ENCODE measurements at places on chromosomes 2 and 18.
A peak's percentile ranks its signal among the peaks of the same experiment; 100 is the strongest.

- no peak for DNase-seq
Measured at GRCh38 chr18:28175930-28176697, 816 bp downstream of the CDH2 start.

DNA sequence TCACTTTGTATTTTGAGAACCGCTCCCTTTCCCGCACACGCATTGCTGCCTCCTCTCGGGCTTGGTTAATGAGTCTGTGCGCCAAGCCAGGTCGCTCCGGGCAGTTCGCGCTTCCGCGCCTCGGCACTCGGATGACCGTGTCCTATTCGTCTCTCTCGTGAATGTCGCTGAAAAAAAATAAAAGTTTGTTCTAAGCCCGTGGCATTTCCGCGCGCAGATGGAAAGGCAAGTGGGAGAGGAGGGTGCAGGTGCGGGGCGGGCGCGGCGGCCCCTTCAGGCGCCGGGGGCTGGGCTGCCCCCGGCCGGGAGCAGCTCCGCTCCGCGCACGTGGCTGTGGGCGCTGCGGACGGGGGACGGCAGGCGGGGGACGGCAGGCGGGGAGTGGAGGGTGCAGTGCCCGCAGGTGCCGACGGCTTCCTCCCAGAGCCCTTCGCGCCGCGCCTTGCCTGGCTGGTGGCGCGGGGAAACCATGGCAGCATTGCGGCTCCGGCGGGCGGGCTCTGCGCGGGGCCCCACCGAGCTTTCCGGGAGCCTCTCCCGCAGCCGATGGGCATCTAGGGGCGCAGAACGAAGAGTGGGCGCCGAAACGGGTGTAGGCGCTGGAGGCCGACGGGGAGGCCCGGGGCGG is 159.6 kb upstream of the SIX2 start:
- no peak for DNase-seq

- no peak for DNase-seq
Measured at GRCh38 chr18:7830468-7830867, 263.4 kb downstream of the PTPRM start.

DNA sequence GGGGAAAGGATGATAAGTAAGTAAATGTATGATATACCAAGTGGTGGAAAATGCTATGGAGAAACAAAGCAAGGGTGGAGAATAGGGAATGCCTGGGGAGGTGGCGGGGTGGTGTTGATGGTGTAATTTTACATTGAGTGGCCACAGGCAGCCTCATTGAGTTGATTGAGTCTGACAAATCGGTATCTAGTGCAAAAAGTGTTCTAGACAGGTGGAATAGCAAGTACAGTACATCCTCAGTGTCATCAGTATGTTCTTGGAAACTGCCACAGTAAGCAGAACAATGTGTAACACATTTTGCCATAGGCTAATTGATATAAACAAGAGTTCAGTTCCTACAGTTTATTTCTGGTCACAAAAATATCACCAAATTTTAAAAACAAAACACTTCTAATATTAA is 46.4 kb downstream of the UGP2 start:
- no peak for DNase-seq

- no peak for DNase-seq
Measured at GRCh38 chr2:37985333-37985732, 60.2 kb downstream of the RMDN2 start.

DNA sequence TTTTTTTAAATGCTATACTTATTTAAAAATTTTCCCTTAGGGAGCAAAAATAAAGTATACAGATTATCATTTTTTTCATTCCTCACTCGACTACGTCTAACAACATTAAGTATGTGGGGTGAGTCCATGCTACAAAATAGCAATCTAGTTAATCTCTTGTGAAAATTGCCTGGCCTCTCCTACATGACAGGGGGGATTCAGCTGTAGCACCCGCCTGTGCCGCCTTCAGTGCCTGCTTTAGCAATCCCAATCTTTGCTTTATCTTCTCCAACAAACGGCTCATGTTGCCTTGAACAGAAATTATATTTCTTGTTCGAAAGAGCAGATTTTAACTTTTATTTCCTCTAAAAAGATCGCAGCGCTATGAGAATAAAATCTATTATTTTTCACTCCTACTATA is 2.4 kb upstream of the SOX11 start:
- no peak for DNase-seq

DNA sequence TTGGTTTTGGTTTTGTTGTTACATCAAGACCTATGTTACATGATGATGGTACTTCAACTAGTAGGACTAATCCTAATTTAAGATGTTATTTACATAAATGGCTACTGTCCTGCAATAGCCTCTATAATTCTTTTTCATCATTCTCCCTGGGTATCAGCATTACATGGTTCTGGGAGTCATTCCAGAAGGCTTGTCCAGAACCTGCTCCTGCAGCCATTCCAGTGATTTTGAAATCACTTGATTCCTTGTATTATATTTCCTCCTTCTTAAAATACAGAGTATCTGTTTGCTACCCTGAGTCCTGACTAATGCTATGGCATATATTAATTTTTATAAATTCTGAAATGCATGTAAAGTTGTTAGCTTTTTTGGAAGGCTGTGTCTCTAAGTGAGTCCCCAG is 400.5 kb upstream of the MEIS1 start:
- DNase-seq: no peak

DNA sequence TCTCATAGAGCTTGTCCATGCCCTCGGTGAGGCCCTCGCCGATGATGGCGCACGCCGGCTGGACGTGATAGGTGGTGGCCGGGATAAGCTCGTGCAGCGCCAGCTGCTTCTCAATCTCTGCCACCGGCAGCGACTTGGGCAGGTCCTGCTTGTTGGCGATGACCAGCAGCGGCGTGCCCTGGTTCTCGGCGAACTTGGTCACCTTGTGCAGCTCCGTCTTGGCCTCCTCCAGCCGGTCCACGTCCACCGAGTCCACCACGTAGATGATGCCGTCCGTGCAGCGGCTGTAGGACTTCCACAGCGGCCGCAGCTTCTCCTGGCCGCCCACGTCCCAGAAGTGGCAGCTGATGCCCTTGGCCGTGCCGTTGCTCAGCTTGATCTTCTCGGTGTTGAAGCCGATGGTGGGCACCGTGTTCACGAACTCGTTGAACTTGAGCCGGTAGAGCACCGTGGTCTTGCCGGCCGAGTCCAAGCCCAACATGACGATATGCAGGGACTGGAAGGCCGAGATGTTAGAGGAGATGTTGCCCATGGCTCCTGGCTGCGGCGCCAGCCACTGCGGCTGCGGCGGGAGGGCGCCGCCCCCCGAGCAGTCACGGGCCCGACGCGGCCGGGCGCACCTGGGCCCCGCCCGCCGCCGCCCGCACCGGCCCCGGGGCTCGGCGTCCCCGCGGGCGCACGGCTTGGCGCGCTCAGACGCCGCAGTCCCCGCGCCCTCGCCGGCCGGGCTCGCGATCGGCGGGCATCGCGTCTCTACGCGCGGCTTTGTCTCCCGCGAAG is 636 bp downstream of the ARL4C start:
- DNase-seq: no peak

- no peak for DNase-seq
Measured at GRCh38 chr18:23701017-23701416, 11.8 kb downstream of the LAMA3 start.

DNA sequence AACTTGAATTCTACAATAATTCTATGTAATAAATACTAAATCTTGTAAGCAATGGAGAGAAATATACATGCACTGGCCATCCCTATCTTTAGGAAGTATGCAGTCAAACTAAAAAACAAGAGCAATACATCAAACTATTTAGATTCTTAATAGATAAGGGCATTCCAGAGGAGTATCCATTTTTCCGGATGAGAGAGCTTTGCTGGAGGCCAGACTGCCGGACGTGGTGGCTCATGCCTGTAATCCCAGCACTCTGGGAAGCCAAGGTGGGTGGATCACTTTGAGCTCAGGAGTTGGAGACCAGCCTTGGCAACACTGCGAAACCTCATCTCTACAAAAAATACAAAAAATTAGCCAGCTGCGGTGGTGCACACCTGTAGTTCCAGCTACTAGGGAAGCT is 60.8 kb downstream of the KIF5C start:
- DNase-seq: no peak

- no peak for DNase-seq
Measured at GRCh38 chr2:134762508-134762907, 43.7 kb upstream of the TMEM163 start.

DNA sequence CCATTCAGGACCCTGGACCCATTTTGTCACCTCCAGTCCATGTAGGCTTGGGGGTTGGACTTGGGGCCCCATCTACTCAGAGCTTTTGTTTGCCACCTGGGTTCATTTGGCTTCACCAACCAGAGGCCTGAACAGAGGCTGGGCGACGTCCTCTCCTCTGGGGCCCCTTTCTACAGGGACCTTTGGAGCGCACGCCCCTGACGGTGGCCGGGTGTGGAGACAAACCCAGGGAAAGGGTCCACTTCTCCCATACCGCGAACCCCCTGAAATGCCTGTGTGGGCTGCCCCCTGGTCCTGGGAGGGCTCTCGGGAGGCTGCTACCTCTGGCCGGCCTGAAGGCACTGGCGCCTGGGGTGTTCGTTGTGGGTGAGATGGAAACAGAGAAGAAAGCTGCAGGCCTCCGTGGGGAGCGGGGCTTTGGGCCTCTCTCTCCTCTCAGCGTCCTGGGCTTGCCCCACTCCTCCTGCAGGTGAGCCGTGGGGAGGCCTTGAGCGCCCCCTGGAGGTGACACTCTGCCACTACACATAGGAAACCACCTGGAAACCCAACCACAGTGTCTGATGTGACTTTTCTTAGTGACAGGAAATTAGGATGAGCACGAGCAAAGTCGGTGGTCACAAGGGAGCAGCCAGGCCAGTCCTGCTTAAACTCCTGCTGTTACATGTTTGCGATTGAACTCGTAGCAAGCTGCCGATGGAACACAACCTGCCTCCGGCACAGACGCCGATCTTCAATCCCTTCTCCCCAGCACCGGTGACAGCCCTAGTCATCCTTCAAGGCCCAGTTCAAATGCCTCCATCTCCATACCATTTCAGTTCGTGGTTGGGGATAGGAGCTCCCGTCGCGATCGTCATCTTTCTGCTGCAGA is 12.0 kb upstream of the NTSR2 start:
- peak; percentile 28 for DNase-seq

GRCh38 chr2:156333951-156334495 is 1.5 kb upstream of the NR4A2 start:
- no peak for DNase-seq

- DNase-seq: no peak
Measured at GRCh38 chr2:42877511-42877910, 85.1 kb upstream of the HAAO start.

DNA sequence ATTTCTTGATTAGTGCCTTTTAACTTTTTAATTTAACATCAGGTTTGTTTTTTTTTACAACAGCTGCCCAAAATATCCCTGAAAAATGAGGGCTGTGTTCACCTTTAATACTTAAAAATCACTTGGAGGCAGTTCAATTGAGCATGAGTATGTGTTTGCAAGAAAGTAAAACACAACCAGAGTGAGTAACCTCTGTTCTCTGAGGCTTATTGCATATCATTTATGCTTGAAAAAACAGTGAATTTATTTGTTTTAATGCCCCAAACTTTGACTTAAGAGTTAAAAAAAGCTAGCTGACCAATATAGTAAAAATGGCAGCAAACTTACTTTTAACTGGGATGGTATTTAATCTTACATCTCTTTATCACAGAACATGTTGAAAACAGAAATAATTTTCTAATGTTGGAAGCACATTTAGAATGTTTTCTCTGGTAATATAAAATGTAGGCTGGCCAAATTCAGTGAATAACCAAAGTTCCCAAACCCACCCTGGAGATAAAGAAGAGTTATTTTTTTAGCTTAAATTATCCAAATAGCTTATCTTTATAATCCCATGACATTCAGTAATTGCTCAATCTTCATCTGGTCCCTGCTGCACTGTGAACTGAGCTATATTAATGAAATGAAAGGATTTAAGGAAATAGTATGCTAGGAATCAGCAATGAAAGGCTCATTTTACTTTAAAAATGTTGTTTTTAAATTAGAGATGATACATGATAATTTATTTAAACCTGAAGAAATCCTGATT is 24.8 kb upstream of the EFEMP1 start:
- DNase-seq: no peak

DNA sequence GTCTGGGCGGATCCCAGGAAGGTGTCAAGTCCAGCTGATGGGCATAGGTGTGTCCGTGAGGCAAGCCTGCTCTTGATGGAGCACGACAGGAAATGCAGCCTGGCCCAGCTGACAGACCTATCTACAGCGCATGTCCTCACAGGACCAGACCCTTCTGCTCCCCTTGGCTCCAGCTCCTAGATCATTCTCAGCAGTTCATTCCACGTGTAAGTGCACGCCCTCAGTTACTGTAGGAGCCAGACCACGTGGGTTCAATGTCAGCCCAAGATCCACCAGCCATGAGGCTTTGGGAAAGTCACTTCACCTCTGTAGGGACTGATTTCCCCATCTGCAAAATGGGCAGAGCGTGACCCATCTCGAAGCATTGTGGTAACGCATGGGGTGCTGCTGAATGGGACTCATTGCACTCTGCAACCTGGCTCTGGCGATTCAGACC is 47.8 kb downstream of the TMEM17 start:
- no peak for DNase-seq

GRCh38 chr2:108943751-108944150 is 45.3 kb downstream of the EDAR start:
- DNase-seq: no peak

DNA sequence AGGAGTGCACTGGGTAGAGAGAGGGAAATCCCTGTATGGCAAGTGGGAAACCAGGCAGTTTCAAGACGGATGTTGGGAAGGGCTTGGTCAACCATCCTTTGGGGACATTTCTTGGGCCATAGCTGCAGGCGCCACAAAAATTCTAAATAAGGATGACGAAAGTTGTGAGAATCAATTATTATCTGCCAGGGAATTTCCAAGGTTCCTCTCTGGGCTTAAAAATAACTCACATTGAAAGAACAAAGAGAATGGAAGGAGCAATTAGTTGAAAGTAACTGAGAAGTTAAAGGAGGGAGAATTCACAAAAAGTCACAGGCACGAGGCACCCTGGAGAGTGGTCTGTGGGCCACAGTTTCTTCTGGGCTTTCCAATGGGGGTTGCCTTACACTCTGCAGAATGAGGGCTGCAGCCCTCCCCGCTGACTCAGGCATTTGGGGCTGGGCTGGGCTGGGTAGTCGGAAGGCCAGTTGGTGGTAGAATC is 195.7 kb downstream of the SMAD7 start:
- DNase-seq: no peak

DNA sequence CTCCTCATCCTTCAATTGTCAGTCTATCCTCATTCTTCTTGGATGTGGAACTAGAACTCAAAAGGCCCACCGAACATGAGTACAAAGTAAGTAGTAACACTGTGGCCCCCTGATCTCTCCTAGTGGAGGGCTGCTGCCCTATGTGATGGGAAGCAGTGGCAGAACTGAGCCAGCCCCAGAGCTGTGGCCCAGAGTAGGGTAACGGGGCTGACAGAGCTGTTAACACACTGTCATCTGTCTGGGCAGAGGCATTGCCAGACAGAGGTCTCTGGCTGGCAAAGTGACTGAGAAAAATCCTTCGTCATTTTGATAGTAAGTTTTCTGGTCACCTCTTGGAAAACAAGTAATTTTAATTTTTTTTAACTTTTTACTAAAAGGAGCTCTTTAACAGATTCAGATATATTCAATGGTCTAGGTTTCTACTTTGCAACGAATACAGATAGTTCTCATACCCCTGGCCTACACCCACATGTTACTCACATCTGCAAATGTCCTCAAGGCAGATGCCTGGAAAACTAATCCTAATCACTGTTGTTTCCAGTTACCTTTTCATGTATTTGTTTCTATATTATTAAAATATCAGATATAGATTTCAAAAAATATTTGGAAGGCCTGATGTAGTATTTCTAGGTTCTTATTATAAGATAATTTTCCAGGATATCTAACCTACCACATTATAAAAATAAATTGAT is 588.7 kb downstream of the CPS1 start:
- no peak for DNase-seq

- DNase-seq: no peak
Measured at GRCh38 chr2:29053223-29053622, 21.1 kb downstream of the PCARE start.

GRCh38 chr2:168348076-168348475 is 100.7 kb upstream of the STK39 start:
- DNase-seq: no peak
